Stimulated activated CD4-positive, alpha-beta T cell treated with anti-CD3 and anti-CD28 coated beads, TNF-alpha, amount 100 ng/mL, for 24 hours (primary cell): ENCODE measurements at places on chromosomes 7 and 10.

DNA sequence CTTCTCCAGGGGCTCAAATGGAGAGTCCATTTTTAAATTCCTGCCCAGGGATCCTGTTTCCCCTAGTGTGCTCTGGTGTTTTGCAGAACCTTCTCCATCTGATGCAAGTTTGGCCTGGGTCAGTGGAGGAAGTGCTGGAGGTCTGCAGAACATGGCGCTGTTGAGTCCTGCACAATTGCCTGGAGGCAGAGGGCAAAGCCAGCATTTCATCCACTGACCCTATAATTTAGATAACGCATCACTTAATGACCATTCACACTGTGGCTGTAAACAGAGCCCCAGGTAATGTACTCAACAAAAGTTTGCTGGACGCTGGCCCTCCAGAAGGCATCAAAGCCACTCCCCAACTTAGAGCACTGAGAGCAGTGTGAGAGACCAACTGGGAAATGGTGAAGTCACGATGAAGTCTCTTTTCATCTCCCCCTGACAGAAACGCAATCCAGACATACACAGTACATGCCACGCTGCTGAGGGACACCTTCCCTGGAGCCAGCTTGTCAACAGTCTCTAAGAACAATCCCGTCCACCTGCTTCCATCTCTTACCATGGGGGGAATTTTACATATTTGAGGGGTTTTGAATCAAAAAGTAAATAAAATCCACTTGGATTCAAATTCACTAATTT, 13.4 kb downstream of the C10orf71 start:
- no peak for DNase-seq

GRCh38 chr10:95533590-95533989, 27.6 kb downstream of the SORBS1 start:
- no peak for DNase-seq

GRCh38 chr10:44183667-44184632, 200.9 kb downstream of the CXCL12 start:
- DNase-seq, result no peak

DNA sequence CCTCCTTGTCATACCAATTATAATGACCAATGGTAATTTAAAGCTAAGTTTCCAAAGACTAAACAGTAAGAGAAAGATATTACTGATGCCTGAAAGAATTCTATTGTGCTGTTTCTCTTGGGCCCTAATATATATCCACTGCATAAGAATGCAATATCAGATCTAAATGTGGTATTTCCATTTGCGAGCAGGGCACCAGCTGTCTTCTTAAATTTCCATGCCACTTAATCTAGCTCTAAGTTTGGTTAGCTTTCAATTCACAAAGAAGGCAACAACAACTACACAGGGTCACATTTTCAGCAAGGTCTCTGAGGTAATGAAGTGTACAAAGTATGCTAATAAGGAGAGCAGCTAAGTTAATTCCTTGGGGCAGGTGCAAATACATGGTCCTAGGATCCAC, 315.7 kb downstream of the GPR37 start:
- DNase-seq, result no peak

DNA sequence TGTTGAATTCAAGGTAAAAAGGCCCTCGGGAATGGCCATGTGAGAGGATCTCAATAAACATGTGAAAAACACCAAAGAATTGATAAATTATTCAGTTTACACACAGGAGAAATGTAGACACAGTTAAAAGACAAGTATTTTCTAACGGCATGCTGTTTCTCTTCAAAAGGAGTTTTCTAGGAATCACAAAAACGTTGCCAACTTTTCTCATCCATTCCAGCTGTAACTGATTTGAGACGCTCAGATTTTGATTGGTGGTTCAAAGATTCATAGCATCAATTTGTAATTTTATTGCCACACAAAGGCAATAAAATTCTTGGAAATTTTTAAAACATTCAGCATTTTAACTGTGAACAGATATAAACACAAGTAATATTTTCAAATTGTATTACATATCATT, 384.9 kb upstream of the PFKP start:
- no peak for DNase-seq
